ENCODE measurements at places on chromosomes 7 and 10.

GRCh38 chr7:141906285-141906684 is 9.9 kb upstream of the OR9A4 start:
- no peak for DNase-seq

DNA sequence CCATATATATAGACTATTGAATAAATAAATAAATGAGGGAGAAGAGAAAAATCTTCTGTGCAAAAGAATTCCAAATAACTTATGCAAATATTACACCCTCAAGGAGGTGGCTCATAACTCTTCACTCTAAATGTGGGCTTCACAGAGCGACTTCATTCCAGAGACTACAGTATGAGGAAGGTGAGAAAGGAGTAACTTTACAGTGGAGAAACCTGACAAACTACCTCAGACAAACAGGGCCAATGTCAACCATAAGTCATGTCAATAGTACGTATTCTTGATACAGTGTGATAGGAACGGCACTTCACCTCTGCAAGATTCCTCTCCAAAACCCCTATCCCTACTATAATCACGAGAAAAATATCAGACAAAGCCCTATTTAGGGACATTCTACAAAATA is 158.4 kb upstream of the NAMPT start:
- no peak for DNase-seq

- DNase-seq = no peak
Observed at GRCh38 chr10:28581916-28582315, 49.0 kb downstream of the WAC start.

- DNase-seq = no peak
Observed at GRCh38 chr7:121419201-121420148, 23.4 kb upstream of the FAM3C start.

GRCh38 chr10:119377958-119378736 is 164.4 kb downstream of the RGS10 start:
- no peak for DNase-seq

DNA sequence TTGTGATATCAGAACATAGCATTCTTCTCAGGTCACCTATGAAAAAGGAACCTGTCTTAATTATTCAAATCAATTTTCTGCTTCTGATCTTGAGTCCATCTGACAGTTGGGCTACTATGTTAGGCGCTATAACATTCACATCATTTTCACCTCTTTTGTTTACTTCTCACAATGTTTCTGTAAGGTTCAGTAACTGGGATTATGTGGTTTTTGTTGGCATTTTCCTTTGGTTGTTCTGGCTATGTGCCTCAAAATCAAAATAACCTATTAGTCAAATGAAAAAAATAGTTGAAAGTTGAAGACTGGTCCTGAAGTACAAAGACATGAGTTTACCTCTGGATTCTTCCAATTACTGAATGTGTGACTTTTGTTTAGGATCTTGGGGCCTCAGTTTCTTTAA is 221.3 kb upstream of the SMIM30 start:
- no peak for DNase-seq

DNA sequence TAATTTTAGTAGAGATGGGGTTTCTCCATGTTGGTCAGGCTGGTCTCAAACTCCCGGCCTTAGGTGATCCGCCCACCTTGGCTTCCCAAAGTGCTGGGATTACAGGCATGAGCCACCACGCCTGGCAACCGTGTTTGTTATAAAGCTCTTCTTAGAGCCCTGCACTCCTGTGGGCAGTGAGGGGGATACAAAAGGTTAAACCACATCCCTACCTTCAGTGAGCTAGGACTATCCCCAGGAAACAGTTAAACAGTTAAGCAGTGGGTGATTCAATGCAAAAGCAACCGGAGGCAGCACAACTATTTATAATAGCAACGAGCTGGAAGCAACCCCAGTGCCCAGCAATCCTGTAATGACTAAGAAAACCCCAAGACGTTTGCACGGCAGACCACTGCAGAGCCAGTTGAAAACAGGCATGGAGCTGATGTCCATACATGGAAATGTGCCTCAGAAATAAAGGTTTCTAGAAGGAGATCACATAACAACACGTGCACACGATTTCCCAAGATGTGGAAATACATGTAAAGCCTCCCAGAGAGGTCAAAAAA is 107.2 kb upstream of the LYZL2 start:
- no peak for DNase-seq

DNA sequence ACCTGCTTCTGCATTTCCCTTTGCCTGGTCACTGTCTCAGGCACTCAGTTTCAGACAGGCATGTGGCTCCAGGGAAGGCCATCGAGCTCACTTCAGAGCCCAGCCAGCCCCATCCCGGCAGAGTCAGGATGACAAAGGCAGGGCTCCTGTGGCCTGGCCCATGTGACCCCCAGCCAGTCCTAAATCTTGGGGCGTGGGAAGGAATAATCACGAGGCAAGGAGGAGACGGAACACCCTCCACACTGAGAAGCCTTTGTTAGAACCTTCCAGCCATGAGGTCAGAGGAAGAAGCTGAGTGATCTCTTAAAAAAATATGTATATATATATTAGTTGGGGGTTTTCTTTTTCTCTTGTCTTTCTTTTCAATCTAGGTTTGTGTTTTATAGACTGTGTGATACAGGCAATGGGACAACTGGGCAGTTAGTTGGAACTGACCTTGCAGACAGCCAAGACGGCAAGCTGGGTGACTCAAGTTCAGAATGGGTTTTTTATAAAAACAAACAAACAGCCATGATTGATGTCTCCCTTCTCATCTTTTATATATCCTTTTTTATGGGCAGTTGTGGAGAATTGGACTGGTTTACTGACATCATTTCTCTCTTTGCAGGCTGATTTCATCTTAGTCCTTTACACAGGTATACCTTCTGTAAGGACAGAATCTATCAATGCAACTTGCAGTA is 60.8 kb downstream of the CHN2 start:
- DNase-seq = no peak

GRCh38 chr10:131710142-131710861 is 190.5 kb upstream of the PPP2R2D start:
- no peak for DNase-seq

DNA sequence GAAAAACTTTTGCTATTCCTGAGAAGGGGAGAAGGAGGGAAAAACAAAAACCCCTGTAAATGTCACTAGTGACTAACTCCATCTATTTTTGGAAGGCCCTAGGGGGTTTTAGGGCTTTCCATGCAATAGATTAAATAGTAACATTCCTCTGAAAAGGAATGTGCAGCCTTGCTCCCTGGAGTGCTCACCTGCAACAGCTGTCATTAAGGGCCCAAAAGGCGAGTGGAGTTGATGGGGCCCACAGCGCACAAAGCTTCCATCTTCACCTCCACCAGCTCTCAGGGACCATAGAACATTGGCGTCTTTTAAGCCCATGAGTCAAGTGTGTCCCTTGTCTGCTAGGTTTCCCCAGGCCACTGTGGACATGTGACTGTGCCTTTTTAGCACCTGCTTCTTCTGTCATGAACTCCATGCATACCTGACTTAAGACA is 58.0 kb upstream of the IL6 start:
- no peak for DNase-seq

DNA sequence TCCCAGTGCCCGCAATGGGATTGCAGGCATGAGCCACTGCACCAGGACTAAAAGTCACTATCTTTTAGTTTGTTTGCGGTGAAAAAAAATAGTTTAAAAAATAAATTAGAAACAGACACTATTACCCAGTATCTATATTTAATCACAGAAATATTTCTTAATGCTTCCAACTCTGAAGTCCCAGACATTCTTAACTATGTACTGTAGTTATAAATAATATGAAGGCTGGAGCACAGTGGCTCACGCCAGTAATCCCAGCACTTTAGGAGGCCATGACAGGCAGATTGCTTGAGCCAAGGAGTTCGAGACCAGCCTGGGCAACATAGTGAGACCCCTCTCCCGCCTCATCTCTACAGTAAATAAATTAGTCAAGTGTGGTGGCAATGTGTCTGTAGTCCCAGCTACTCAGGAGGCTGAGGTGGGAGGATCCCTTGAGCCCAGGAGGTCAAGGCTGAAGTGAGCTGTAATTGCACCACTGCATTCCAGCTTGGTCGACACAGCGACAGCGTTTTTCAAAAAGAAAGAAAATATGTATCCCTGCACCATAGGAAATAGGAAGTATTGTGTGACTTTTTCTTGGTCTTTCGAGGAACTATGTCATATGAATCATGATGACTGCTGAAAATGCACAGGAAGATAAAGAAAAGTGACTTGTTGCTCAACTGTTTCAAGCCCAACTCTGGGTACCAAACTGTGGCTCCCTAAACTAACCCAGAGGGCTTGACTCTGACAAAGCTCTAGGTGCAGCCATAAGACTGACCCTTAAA is 74.9 kb upstream of the STEAP1B start:
- DNase-seq = no peak

- no peak for DNase-seq
Observed at GRCh38 chr10:86165666-86166065, 200.9 kb downstream of the GRID1 start.

GRCh38 chr10:94052281-94052680 is 58.5 kb downstream of the PLCE1 start:
- DNase-seq = no peak

GRCh38 chr10:11504566-11505285 is 106.7 kb downstream of the USP6NL start:
- no peak for DNase-seq

- DNase-seq = no peak
Observed at GRCh38 chr10:955820-956217, 24.3 kb upstream of the LARP4B start.

DNA sequence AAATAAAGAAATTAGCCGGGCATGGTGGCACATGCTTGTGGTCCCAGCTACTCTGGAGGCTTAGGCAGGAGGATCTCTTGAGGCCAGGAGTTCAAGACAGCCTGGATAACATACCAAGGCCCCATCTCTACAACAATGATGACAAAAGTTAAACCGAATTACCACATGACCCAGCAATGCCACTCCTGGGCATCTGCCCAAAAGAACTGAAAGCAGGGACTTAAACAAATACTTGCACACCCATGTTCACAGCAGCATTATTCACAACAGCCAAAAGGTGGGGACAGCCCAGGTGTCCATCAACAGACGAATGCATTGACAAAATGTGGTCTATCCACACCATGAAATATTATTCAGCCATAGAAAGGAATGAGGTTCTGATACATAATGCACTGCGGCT is 83.9 kb downstream of the HIP1 start:
- DNase-seq = no peak

DNA sequence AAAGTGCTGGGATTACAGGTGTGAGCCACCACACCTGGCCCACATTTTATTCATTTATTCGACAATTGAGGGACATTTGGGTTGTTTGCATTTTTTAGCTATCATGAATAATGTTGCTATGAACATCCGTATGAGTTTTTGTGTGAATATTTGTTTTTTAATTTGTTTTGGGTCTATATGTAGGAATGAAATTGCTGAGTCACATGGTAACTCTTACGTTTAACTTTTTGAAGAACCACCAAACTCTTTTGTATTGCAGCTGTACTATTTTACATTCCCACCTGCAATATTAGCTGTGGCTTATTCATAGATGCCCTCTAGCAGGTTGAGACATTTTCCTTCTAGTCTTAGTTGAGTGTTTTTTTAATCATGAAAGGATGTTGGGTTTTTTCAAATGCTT is 14.4 kb downstream of the PLAC9 start:
- no peak for DNase-seq

GRCh38 chr10:3402187-3402751 is 229.7 kb upstream of the PITRM1 start:
- no peak for DNase-seq

- DNase-seq = no peak
Observed at GRCh38 chr10:91843083-91843482, 44.9 kb downstream of the TNKS2 start.

GRCh38 chr7:80748363-80749042 is 110.1 kb downstream of the CD36 start:
- DNase-seq = no peak

- no peak for DNase-seq
Observed at GRCh38 chr10:64830869-64831268, 1309.7 kb downstream of the REEP3 start.

- no peak for DNase-seq
Observed at GRCh38 chr10:34938399-34938670, 123.2 kb upstream of the PARD3 start.

GRCh38 chr7:34298492-34299013 is 359.5 kb upstream of the NPSR1 start:
- no peak for DNase-seq

GRCh38 chr7:4070214-4070613 is 611.9 kb upstream of the FOXK1 start:
- DNase-seq = no peak

GRCh38 chr10:101559596-101560297 is 28.3 kb downstream of the POLL start:
- DNase-seq = no peak

DNA sequence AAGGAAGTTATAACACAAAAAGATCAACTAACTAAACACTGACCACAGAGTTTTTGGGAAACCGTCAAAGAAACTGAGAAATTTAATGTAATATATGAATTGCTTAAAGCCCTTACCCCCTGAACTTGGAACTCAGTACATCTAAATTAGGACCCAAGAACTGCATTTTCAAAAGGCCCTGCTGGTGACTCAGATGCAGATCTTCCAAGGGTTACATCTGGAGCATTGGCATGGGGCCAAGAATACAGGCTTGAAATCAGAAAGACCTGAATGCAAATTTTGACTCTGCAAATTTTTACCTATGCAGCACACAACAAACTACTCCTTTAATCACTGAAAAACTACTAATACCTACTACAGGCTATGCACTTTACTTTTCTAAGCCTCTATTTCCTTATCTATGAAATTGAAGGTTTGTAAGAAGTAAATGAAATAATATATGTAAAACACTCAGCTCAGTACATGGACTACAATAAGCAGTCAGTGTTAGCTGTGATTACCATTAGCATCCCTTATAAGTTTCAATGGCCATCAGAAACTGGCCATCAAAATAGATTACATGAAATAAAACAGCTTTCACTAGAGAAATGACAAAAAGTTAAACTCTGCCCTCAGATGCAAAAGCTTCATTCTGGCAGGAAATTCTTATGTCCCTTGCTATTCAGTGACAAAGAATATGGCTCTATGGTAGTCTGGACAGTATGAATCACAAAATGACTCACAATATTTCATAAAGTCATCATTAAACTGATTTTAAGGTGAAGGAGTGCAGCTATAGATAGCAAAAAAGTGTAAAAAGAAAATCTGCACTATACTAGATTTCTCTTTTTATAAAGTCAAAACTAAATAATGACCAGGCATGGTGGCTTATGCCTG is 43.6 kb downstream of the NSUN6 start:
- no peak for DNase-seq
